ENCODE measurements at places on chromosomes 1 and 21. TPM values are rescaled to one million over a fixed set of nuclear protein-coding genes. Genes with fewer than 3 reads are reported as not detected.

DNA sequence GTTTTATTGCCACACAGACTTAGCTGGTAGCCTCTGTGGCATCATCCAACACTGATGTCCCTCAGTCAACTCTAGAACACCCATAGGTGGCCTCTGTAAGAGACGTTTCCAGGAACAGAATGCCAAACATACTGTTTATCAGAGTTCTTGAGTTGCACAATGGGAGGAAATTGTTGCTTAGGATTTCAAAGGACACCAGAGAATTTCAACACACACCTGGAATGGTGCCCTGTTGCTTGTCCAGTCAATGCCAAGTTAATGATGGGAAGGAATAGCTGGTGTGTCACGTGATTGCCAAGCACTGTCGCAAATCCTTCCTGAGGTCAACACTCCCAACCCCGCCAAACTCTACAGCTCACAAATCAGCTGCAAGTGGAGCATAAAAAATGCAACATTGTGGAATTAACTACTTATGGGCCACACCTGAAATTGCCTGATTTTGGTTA is 28.6 kb upstream of the DUSP23 start:
- DNase-seq: no peak

- no peak for DNase-seq
Observed at GRCh38 chr1:26700711-26701110, 4.9 kb downstream of the ARID1A start.

DNA sequence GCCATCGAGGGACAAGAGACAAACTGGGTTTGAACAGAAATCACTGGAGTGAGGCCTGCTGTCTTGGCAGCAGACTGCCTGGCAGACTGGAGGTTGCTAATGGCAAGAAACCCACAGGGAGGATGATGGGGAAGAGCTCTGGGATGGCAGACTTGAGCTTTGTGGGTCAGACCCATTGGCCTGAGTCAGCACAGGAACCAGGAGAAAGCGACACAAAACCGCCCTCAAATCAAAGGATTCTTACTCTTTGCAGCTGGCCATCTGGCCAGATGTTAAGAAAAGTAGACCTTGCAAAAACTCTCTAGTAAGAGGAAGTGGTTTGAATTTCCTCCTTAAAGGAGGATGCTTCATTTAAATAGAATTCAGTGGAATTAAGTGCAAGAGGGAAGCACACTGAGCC is 195.2 kb upstream of the JUN start:
- DNase-seq: no peak

- no peak for DNase-seq
Observed at GRCh38 chr1:226360106-226360746, 47.7 kb downstream of the PARP1 start.

GRCh38 chr1:162690672-162691434 is 58.6 kb downstream of the DDR2 start:
- no peak for DNase-seq

DNA sequence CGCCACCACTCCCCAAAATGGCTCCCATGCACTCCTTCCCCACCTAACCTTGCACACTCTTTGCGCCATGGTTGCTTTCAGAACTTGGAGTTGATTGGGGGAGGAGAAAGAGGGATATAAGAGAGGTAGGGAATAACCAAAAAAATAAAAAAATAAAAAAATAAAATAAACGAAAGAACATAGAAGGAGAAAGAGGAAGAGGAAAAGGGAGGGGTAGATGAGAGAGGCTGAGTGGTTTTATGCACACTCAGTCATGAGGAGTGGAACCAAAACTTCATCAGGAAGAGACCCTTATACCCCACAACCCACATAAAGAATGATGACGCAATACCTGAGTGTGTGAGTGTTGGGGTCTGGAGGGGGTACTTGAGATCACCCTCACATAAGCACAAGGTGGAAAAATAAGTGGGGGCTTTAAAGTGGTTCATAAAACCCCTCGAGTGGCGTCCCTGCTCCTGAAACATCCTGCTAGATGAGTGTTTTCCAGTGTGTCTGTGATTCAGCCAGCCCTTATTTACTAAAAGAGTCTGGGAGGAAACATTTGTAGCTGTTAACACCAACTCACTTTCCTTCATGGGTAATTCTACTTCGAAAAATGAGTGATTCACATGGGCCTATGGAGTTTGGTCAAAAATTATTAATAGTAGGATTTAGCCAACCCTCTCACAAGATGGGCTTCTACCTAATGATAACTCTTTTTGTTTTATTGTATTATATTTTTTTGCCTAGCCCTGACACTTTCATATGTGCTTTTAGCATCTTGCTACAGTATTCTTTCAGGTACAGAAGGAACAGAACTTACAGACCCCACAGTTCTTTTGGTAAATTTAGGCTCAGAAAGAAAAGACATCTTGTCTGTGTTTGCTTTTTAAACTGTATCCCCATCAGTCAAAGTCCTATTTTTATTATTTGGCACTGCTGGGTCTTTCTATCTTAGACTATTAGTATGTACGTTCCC is 5.2 kb downstream of the SLAMF1 start:
- DNase-seq: no peak

GRCh38 chr1:82065916-82066315 is 265.2 kb downstream of the ADGRL2 start:
- DNase-seq: no peak

GRCh38 chr1:247347477-247348222 is 16.0 kb upstream of the ZNF496 start:
- DNase-seq: no peak

DNA sequence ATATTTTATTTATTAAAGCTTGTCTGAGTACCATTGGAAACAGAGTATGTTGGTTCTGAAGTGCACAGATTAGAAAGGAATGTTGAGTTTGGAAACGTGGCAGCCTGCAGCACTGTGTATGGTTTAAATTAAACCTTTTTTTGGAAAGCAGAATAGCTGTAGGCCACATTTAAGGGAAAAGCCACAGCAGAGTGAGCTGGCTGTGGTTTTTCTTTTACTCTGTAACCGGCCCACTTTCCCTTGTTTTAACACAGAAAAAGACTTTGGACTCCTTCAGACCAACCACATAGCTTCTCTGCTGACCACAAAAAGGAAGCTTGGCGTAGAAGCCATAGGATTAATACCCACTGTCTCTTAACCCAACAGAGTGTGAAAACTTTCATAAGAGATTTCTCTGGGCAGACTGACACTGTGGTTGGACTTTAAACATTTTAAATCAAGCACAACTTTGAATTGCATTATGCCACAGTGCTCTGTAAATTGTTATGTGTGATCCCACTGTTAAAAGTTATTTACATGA is 75.2 kb downstream of the NFIA start:
- no peak for DNase-seq

DNA sequence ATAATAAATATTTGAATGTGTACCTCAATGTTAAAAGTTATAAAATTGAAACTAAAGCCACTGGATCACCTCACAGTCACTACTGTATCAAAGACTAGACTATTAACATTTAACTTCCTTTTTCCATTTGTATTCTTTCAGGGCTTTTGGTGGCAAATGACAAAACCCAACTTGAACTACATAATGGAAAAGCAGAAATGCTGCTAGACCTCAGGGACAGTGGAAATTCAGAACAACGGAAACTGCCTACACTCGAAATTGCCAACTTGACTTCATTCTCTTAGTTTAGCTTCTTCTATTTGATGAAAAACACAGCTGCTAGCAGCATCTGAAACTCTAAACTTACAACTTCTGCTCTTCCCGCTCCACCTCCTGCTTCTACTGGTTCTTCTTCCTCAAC is 34.9 kb upstream of the NTNG1 start:
- DNase-seq: no peak

GRCh38 chr1:172653015-172653709 is 5.7 kb upstream of the FASLG start:
- no peak for DNase-seq

DNA sequence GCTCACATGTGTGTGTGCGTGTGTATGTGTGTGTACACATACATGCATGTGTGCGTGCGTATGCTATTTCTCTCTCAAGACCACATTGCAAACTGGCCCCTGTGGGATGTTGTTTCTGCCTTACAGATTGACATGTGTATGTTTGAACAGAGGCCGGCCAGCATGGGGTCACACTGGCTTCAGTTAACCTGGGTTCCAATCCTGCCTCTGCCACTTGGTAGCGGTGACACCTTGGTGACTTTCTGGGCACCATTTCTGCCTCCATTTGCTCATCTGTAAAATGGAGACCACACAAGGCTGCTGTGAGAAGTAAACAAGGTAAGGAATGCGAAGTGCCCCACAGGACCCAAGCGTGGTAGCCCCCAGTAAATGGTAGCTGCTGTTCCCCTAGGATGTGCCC is 51.7 kb downstream of the TCP10L start:
- DNase-seq: no peak

DNA sequence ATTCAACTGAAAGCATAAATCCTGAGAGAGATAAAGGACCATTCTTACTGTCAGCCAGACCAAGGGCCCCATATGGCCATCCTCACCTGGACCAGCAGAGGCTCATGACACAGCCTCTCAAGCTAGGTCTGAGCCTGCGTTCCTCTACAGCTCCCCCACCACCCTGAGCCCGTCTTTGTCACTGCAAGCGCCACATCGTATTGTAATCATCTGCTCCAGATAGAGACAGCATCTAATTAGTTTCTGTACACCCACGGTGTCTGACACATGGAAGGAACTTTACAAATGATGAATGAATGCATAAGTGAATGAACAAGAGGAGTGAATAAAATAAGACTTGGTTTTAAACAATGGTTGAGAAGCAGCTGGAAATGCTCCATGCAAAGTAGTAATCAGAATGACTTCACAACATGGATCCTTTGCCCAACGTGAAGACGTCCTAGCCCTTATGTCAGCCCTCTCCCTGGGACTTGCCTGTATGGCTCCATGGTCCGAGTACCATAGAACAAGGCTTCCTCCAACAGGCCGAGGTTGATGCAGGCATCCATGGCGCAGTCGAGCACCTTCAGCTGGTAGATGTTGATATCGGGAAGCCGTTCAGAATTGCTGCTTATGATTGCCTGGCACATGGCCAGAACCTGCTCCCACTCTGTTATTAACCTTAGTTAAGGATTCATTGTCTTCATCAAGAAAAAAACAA is 648.9 kb downstream of the SMYD3 start:
- DNase-seq: no peak

GRCh38 chr21:25176637-25177412 is 430.5 kb downstream of the MRPL39 start:
- DNase-seq: no peak

DNA sequence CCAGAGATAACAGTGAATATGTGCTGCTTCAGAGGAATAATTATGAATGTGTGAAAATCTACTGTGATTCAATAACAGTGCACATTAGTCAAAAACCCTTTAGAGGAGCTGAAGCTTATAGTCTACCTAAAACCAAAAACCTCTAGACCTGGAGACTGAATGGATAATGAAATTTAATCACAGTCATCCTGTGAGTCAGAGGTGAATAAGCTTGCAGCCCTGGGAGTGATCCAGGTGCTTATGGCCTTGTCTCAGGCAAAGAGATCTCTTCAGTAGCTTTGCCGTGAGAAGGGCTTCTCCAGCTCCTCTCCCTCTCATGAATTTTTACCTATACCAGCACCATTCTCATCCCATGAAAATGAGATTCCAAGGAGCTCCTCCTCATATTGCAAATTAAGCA is 81.3 kb upstream of the RGS4 start:
- DNase-seq: no peak

GRCh38 chr21:34988139-34988538 is 61.0 kb downstream of the RUNX1 start:
- no peak for DNase-seq

DNA sequence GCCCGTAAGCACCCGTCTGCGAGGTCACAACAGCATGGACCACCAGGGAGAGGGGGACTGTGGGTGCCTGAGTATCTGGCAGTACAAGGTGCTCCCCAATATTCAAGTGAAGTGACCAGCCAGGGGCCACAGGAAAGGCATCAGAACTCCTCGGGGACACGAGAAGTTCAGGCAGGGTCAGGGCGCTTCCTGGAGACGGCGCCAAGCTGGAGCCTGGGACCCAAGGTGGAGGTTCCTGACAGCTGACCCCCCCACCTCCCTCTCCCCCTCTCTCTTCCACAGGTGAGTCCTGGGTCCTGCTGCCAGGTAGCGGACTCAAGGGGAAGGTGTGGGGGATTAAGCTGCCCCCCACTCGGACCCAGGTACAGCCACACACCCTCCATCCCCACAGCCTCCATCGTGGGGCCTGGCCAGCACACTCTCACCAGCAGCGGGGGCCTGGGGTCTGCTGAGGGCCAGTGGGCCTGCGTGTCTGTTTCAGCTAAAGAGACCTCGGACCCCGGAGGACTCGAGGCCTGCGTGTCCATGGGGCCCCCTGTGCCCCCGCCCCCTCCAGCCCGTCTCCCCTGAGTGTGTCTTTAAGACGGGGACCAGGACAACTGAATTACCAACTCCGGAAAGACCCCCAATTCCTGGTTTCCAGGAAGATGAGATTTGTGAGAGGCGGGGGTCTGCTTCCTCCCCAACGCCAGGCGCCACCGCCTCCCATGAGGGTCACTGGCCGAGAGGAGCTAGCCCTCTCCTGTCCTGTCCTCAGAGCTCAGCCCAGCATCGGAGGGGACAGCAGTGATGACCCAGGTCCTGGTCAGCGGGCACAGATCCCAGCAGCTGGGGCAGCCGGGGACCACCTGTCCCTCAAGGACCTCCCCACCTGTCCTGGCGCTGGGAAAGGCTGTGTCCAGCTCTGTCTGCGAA is 6.2 kb downstream of the TNFRSF18 start:
- DNase-seq: peak; percentile 12

DNA sequence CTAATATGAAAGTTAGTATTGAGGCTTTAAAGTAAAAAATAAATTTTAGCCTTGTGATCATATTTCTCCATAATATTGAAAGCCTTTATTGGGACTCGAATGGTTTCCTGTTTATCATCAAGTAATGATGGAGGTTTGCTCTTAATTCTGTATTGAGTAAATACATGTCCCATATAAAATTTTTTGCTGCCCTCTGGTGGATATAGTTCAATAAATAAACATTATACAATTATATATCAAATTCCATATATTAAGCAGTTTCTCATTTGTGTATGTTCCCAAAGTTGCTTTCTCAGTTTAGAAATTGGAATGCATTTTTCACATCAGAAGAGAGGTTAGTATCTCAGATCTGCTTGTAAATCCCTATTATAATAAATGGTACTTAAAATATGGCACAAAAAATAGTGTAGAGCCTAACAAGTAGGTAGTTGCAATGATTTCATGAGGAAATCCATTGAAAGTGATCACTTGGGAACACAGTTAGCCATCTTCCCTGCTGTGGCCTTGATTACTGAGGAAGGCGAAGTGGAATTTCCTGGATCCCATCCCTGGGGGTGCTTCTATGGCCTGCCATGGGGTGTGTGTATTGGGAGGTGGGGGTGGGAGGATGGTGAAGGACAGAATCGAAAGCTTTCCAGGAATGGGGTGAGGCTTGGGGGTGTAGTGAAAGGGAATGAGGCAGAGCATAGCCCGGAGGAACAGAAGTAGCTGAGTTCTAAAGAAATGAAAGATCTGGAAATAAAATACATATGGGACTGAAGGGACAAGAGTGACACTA is 84.1 kb upstream of the C21orf91 start:
- no peak for DNase-seq

The ROR1 gene
- total RNA-seq: not detected

The DISP1 gene
- 2.5 TPM for total RNA-seq

The MRTO4 gene
- total RNA-seq: 17.0 TPM

The PRRX1 gene
- total RNA-seq: not detected

The GPA33 gene
- 7.6 TPM for total RNA-seq

The ZNF678 gene
- 7.3 TPM for total RNA-seq

The E2F2 gene
- total RNA-seq: 5.4 TPM

The F11R gene
- 23.6 TPM for total RNA-seq

The S100A1 gene
- total RNA-seq: not detected

The CELA3A gene
- total RNA-seq: not detected

The SH2D1B gene
- 0.22 TPM for total RNA-seq

The LEMD1 gene
- total RNA-seq: not detected

Measured in T-helper 17 cell (primary cell).